ENCODE measurements at places on chromosomes 6 and 20. TPM values are rescaled to one million over a fixed set of nuclear protein-coding genes. Genes with fewer than 3 reads are reported as not detected.
A peak's percentile ranks its signal among the peaks of the same experiment; 100 is the strongest.

- no peak for DNase-seq
Observed at GRCh38 chr6:11275598-11275997, 43.1 kb upstream of the NEDD9 start.

DNA sequence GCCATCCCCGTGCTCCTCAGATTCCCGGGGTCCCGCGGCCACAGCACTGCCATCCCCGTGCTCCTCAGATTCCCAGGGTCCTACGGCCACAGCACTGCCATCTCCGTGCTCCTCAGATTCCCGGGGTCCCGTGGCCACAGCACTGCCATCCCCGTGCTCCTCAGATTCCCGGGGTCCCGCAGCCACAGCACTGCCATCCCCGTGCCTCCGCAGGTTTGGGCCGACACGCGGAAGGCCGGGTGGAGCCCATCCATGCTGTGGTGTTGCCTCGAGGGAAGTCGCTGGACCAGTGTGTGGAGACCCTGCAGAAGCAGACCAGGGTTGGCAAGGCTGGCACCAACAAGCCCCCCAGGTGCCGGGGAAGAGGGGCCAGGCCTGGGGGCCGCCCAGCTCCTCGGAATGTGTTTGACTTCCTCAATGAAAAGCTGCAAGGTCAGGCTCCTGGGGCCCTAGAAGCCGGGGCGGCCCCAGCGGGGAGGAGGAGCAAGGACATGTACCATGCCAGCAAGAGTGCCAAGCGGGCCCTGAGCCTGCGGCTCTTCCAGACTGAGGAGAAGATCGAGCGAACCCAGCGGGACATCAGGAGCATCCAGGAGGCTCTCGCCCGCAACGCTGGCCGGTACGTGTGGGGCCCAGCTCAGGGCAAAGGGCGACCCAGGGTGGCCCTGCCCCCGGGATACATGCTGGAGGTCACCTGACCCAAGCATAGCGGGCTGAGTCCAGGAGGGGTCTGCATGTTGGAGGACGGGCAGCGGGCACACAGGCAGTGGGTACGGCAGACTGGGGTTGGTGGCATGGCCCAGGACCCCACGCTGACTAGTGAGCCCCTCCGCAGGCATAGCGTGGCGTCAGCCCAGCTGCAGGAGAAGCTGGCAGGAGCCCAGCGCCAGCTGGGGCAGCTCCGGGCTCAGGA is 1.3 kb upstream of the LIME1 start:
- peak; percentile 55 for DNase-seq

- DNase-seq, result no peak
Observed at GRCh38 chr20:5215672-5216304, 89.0 kb downstream of the CDS2 start.

DNA sequence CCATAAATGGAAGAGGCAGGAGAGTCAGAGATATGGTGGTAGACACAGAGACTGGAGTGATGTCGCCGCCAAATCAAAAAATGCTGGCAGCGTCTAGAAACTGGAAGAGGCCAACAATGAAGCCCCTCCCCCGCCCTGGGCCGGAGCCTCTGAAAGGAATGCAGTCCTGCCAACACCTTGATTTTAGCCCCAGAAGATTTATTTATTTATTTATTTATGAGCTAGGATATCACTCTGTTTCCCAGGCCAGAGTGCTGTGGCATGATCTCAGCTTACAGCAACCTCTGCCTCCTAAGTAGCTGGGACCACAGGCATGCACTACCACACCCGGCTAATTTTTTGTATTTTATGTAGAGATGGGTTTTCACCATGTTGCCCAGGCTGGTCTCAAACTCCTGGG is 82.6 kb upstream of the CCDC167 start:
- no peak for DNase-seq

GRCh38 chr20:56765172-56766073 is 136.3 kb downstream of the TFAP2C start:
- peak; percentile 68 for DNase-seq

DNA sequence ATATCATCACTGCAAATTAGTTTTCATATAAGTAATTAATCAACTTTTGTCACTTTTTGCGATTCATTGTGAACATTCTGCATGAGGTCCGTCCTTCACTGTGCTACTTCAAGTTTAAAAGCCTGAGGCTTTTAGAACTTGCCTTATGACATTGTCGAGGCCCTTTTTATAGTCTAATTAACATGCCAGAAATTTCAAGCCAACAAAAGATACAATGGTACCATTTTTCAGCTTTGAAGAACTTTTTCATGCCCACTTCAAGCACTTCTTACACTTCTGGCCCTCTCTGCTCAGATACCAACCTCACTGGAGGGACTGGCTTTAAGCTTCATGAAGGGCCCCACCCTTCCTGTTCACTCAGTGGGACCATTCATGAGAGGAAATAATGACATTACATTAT is 323.1 kb downstream of the TPBG start:
- no peak for DNase-seq

DNA sequence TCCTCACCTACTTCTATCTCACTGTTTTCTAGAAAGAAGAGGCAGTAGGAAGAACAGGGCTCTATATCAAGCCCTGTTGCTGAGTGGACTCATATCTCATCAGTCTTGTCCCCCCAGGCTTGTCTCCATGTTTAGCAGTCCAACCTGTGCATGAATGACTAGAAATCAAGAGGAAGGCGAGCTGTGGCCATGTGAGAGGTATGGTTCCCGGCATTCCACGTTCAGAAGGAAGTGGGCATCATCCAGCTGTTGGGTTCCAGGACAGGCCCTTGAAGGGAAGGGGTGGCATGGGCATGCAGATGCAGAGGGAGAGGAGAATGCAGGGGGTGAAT is 176.6 kb downstream of the MRPL14 start:
- DNase-seq, result no peak

GRCh38 chr20:44532981-44533331 is 11.1 kb upstream of the SERINC3 start:
- DNase-seq, result no peak

- no peak for DNase-seq
Observed at GRCh38 chr6:69343851-69344250, 453.0 kb downstream of the LMBRD1 start.

The DDX43 gene
- 1.9 TPM for total RNA-seq

The PHACTR1 gene
- total RNA-seq, result 24.8 TPM

The PLEKHG1 gene
- 6.9 TPM for total RNA-seq

The PRND gene
- total RNA-seq, result not detected

The EEF1A2 gene
- total RNA-seq, result 936 TPM

The MLN gene
- total RNA-seq, result not detected

The LAMP5 gene
- not detected for total RNA-seq
